ENCODE measurements at places on chromosomes 16 and 17. TPM values are rescaled to one million over a fixed set of nuclear protein-coding genes. Genes with fewer than 3 reads are reported as not detected.

Gene CDH8
- total RNA-seq: 0.38 TPM

Gene CAMKK1
- total RNA-seq: 15.7 TPM

Gene CA5A
- total RNA-seq: not detected

Gene ST6GALNAC2
- 0.22 TPM for total RNA-seq

Gene BRIP1
- total RNA-seq: 5.8 TPM

Gene ERN1
- 4.1 TPM for total RNA-seq

Gene KRT25
- not detected for total RNA-seq

Gene BICDL2
- total RNA-seq: not detected

Gene CYLD
- total RNA-seq: 14.2 TPM
